HCEC 1CT (cell line): ENCODE measurements at places on chromosomes 5 and 9.

DNA sequence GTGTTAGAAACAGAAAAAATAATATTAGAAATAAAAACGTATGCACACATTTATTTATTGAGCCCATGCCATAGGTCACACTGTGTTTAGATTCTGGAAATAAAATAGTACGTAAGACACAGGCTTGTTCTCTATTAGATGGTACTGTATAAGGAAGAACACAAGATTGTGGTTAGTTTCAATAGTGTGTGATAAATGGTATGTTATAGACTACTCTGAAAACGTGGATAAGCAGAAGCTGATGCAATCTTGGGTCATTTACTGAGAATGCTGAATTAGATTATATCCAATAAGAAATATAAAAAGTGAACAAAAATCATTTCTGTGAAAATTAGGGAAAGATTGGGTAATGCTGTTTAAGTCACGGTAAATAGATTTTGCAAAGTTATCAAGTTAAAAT lies 1456.4 kb upstream of the ACO1 start:
- DNase-seq: no peak

DNA sequence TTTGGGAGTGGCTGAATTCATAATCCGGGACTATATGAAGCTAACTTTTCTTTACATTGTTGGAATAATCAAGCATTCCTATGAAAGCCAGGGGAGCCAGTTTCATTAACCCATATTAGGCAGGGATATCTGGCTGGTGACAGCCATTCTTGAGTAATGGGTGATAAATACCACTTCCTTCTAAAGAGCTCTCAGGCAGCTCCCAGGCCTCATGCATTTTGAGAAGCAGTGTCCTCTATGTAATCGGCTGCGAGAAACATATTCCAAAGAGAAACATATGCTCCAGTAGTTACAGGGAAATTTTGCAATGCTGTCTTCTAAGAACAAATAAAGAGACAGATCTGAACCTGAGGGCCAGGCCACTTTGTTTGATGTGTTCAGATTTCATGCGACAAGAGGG lies 83.1 kb downstream of the MSX2 start:
- no peak for DNase-seq

- no peak for DNase-seq
Measured at GRCh38 chr9:133004999-133005760, 25.6 kb upstream of the GTF3C5 start.

GRCh38 chr9:14029806-14030374 lies 284.1 kb downstream of the NFIB start:
- DNase-seq: no peak

GRCh38 chr5:165184183-165184582 lies 1678.8 kb downstream of the MAT2B start:
- no peak for DNase-seq

- DNase-seq: no peak
Measured at GRCh38 chr9:89798547-89799120, 193.8 kb downstream of the GADD45G start.

- no peak for DNase-seq
Measured at GRCh38 chr9:556675-557074, 284.8 kb upstream of the DMRT1 start.

DNA sequence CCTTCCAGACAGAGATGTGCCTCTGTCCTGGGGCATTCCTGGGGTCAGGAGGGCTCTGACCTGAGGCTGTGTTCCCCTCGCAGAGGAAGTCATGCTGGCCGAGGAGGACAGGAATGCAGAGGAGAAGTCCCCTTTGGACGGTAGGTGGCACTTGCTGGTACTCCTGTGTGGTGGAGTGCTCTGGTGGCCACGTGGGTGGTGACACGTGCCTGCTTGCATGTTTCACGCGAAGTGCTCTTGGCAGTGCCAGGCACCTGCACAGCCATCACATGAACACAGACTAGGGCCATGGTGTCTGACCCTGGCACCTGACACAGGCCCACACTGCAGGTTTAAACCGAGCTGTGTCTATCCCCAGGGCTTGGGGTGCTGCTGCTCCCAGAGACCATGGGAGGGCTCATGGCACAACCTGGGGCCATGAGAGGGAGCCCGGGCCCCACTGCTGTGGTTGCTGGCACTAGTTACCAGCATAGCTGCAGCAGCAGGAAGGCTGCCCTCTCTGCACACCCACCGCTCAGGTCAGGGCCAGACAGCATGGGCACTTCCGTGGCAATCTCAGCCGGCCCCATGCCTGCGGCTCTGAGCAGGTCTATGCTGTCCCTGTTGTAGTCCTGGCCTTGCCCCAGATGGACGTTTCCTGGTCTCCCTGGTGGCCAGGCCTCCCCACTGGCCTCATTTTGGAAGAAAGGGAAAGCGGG lies 79.3 kb downstream of the CACNA1B start:
- DNase-seq: no peak

- peak; percentile 95 for DNase-seq
Measured at GRCh38 chr5:136004436-136004835, 24.4 kb upstream of the TGFBI start.

- no peak for DNase-seq
Measured at GRCh38 chr9:4490705-4491625, 697 bp downstream of the SLC1A1 start.

GRCh38 chr5:127583866-127584265 lies 65.0 kb upstream of the CTXN3 start:
- no peak for DNase-seq

DNA sequence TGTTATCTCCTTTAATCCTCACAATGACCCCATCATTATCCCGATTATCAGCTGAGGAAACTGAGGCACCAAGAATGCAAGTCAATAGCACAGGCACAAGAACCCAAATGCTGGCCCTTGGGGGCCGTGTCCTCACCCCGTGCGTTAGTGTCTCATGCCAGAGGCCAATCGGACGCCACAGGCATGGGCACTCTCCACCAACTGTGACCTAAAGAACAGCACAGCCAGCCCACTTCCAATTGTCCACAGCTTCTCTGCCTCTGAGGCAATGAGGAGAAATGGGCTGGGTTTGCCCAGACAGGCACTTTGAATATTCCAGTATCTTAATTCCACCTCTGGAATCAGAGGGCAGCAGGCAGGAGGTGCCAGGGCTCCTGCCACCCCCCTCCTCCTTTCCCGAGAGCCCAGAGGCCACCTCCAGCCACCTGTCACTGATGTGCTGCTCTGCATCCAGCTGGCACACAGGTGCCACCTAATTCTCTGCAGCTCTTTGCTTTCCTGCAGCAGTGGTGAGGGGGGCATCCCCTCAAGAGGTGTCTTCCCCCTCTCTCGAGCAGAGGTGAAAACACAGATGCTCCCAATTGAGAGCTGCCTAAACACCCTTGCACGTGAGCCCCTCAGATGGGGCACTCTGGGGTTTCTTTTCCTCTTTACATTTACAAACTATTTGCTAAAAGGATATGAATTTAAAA lies 107.5 kb downstream of the ROR2 start:
- DNase-seq: no peak
